ENCODE measurements at places on chromosomes 13 and 19.

DNA sequence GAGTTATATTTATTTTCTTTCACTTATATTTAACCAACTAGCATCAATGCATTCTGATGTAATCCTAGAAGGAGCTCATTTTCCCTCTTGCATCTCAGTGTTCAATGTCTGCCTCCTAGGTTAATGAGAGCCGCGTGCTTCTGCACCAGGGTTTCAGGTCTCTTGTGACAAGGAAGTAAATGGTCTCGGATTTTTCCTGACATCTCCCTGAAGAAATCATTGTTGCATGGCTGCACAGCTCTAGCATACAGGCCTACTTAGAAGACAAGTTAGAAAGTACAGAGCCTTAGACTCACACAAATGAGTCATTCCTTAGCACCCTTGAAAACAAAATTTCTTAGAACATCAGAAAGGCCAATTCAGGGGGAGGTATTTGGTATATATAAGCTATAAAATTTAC lies 57.2 kb upstream of the KLF12 start:
- DNase-seq: no peak

- DNase-seq: no peak
These were observed 930.3 kb upstream of the PCDH9 start for GRCh38 chr13:68160466-68160865.

DNA sequence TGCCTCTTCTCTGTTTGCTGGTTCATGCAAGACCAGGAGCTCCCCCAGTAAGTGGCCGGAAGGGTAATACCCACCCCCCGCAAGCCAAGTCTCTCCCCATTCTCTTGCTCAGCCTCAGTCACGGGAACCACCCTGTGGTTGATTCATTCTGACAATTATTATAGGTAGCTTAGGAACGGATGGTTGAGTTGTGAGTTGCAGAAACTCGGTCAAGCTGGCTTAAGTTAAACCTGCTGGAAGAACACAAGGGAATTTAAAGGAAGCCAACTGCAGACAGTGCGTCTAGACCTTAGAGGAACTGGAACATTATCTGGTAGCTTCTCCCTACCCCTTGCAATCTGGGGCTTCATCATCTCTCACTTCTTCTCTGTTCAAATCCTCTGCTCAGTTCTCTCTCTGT lies 8.9 kb downstream of the FPR1 start:
- no peak for DNase-seq

DNA sequence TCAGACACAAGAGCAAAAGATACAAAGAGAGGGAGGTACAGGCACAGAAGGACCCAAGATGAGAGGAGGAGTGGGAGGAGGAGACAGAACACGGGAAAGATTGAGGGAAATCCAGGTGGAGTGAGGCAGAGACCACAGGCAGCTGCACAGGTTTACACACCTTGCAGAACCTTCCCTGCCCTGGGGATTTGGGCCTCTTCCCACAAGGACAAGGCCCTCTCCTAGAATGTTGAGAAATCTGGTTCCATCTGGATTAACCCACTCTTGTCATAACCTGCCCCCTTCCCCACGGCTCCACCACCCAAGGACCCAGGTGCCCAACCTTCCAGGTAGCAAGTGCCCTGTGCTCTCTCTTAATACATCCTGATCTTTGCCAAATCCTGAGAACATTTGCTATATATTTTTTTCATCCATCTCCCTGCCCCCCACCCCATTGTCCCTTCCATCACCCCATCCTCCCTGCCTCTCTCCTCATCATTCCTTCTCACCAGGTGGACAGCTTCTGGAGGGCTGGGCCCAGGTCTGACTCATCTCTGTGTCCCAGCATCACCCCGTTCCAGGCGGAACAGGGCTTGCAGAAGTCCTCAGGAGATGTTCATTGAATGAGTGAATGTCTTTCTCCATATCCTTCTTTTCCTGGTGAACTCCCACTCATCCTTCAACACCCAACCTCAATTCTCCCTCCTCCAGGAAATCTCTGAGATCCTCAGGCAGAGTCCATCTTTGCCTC lies 8.8 kb upstream of the KLK8 start:
- no peak for DNase-seq

- DNase-seq: no peak
These were observed 38.6 kb upstream of the ITM2B start for GRCh38 chr13:48194379-48194754.

GRCh38 chr19:10430505-10431253 lies 10.3 kb downstream of the PDE4A start:
- no peak for DNase-seq

DNA sequence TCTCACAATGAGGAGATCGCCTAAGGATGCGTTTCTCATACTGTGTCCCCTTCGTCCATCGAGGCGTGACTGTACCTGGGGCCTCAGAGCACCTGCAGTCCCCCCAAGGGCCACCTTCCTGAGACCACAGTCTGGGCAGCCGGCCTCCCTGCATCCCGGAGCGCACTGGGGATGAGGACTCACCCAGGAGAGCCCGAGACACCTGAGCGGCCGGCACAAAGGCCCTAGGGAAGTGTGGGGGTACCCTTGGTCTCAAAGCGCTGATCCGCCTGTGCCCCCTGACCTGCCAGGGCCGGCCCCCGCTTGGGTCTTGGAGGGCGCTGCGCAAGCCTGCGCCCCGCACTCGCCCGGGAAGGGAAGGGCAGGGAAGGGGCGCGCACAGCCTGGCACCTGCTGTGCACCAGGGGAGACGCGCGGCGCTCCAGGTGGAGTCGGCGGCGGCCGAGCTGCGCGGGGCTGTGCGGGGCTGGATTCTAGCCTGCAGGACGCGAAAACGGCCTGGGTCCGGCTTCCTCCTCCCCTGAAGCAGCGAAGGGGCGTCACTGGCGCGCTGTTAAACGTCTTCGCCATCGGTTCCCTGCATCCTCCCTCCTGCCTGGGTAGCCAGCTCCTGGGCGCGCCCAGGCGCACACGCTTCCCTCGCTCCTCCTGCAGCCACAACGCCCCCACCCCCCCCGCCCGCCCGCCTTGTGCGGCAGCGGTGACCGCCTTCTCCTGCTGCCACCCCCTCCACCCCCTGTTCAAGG lies 13.6 kb upstream of the USP29 start:
- DNase-seq: no peak

DNA sequence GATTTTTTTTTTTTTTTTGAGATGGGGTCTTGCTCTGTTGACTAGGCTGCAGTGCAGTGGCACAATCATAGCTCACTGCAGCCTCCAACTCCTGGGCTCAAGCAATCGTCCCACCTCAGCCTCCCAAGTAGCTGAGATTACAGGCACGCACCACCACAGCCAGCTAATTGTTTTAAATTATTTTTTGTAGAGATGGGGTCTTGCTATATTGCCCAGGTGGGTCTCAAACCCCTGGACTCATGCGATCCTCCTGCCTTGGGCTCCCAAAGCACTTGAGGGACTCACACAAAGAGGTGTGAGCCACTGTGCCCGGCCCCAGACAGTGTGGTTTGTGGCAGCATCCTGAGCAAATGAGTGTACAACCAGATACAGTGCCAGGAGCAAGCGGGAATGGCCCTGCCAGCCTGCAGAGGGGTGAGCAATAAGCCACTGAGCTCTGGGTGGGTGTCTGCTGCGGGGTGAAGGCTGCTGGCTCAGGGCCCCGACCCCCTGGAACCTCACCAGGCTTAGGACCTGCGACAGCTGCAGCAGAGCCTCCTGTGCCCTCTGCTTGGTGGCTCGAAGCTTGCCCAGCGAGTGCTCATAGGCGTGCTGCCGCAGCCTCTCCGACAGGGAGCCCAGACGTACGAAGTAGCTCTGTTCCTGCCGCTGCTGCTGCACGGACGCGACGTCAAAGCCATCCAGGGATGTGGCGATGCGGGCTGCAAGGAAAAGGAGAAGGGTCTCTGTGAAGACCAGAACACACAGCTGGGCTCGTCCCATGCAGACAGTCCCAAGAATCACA lies 15.9 kb upstream of the TICAM1 start:
- no peak for DNase-seq

DNA sequence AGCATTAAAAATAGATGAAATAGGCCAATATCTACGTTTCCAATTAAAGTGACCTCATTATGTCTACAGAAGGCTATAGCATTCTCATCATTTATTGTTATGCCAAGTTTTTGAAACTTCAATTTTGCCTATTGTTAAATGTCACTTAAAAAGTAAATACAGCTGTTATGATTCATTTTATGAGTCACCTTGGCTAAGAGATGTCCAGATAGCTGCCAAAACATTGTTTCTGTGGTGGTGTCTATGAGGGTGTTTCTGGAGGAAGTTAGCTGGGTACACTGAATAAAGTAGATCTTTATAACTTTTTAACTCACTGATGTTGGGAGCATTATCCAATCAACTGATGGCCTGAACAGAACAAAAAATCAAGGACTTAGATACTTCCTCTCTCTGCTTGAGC lies 1209.7 kb upstream of the PCDH9 start:
- DNase-seq: no peak

GRCh38 chr19:32692727-32693061 lies 1.1 kb downstream of the NUDT19 start:
- DNase-seq: no peak

- DNase-seq: no peak
These were observed 35.5 kb upstream of the F7 start for GRCh38 chr13:113069861-113070805.

DNA sequence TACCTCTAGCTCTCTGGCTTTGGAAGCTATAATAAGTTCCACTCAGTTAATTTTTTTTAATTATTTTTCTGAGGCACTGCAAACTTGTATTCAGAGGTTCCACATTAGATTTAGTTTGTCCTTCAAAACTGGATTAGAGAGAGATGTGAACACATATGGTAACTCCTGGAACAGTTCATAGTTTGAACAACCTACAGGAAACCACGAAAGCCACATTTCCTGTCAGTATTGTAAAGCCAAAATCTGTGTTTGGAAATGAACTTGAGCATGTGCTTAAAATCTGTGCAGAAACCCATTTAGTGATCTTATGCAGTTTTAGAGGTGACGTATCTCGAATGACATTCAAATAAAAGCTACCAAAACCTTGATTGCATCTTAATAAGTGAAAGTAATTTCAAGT lies 1952.0 kb downstream of the OLFM4 start:
- DNase-seq: no peak

DNA sequence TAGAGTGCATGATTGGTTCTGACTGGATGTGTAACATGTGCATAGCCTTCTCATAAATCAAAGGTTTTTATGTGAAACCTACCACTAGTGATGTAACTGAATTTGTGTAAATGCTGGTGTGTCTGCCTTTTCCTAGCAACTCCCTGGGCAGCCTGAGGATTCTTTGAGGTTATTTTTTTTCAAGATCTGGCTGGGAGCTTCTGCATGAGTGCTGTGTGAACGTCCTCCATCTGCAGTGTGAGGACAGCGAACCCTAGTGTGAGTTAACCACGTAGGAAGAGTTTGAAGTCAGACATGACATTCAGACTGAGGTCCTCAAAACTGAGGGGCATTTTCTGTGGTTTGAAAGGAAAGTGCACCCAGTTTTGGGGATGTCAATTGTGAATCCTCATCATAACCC lies 39.9 kb downstream of the DPRX start:
- DNase-seq: no peak

DNA sequence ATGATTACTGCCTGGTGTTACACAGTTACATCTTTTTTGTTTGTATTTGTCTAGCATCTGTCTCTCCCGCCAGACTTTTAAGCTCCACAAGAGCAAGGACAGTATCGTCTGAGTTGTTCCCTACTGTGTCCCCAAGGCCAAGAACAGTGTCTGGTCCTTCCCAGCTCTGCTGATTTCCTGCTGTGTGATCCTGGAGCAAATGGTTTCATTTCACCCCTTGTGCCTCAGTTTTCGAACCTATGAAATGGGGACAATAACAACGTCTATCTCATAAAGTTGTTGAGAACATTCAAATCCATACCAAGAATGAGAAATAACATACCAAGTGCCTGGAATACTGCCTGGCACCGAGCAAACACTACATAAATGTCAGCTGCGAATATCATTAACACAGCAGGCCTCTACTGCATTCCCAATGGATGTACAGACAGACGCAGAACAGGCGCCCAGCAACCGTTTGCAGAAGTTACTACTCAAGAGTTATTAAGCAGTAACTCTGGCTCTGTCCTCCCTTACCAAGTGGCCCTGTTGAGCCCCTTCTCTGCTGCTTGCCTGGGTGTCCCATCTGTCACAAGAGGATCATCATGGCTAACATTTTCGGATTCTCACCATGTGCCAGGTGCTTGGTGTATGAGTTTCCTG lies 11.4 kb downstream of the XRCC1 start:
- no peak for DNase-seq

DNA sequence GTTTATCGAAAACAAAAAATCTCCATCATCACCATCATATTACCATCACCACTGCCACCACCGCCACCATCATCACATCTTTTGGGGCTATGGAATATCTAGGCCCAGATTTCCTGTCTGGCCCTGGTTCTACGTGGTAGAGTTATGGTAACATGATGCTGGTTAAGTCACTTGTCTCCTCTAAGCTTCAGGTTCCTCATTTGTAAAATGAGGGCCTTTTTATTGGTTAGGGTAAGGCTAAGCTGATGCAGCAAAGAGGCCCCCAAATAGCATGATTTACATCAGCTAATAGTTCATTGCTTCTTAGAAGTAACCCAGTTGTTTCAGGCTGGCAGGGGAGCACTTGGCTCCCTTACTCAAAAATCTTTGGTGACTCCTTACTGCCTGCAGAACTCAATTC lies 37.9 kb downstream of the PCDH8 start:
- no peak for DNase-seq

DNA sequence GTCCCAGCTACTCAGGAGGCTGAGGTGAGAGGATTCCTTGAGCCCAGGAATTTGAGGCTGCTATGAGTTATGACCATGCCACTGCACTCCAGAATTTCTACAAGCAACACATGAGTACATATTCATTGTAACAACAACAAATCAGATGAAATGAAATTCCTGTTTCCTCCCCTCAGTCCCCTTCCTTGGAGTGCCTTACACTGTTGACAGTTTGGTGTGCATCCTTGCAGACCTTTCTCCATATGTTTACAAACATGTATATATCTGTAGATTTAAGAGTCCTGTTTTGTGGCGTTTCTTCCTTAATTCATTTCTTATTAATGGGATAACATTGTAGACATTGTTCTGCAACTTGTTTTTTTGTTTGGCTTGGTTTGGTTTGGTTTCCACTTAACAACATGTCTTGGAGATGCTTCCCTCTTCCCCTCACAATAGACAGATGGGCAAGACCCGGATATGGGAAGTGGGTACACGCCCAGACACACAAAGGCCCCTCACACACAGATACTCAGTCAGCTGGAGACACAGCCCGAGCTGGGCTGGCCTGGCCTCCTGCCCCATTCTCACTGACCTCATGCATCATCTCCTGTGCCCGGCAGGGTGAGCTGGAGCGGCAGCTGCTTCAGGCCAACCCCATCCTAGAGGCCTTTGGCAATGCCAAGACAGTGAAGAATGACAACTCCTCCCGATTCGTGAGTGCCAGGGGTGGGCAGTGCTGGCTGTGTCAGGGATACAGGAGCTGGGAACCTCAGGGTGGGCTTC lies 21.7 kb downstream of the MYH14 start:
- no peak for DNase-seq

GRCh38 chr13:51767100-51767499 lies 36.9 kb downstream of the DHRS12 start:
- DNase-seq: no peak

GRCh38 chr19:13099073-13099999 lies 3.3 kb downstream of the LYL1 start:
- no peak for DNase-seq

All from adrenal gland (tissue), 19 donors.